ENCODE measurements at places on chromosomes 7 and 10.

- no peak for DNase-seq
These were observed 66.3 kb upstream of the HABP2 start for GRCh38 chr10:113486531-113486930.

- DNase-seq, result no peak
These were observed 48.4 kb downstream of the SYPL1 start for GRCh38 chr7:106063692-106064091.

GRCh38 chr7:73827567-73828106 lies 3.2 kb upstream of the CLDN4 start:
- DNase-seq, result no peak

GRCh38 chr7:130266258-130266960 lies at the start of gene CPA2:
Gene CPA2 (plus strand): TSS chr7:130266863. CDS start chr7:130266882, 19 bp downstream.
- no peak for DNase-seq

DNA sequence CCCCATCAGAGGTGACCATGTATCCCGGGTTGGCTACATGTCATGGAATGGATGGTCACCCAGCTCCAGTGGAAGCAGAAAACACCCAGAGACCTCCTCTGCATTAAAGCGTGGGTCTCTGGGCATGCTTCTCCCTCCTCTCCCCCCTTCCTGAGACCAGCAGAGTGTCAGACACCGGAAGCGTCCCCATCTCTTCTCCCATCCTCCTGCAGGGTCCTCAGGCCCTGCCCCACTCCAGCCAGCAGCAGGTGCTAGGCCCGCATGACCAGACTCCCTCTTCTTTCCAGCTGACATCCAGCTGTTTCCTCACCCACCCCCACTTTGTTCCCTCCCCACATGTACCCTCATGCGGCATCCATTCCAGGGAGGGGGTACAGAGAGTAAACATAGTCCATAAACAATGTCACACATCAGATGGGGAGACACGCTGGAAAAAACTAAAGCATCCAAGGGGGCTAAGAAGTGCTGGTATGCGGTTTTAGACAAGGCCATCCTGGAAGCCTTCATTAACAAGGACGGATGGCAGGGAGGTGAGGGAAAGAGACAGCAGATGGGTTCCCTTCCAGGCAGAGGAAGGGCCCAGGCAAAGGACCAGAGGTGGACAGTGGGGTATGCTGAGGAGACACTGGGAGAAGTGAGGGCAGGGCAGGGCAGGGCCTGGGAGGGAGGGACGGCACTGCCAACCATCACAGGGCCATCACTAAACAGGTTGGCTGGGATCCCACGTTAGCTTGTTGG lies 12.5 kb upstream of the SLC18A3 start:
- DNase-seq, result no peak

DNA sequence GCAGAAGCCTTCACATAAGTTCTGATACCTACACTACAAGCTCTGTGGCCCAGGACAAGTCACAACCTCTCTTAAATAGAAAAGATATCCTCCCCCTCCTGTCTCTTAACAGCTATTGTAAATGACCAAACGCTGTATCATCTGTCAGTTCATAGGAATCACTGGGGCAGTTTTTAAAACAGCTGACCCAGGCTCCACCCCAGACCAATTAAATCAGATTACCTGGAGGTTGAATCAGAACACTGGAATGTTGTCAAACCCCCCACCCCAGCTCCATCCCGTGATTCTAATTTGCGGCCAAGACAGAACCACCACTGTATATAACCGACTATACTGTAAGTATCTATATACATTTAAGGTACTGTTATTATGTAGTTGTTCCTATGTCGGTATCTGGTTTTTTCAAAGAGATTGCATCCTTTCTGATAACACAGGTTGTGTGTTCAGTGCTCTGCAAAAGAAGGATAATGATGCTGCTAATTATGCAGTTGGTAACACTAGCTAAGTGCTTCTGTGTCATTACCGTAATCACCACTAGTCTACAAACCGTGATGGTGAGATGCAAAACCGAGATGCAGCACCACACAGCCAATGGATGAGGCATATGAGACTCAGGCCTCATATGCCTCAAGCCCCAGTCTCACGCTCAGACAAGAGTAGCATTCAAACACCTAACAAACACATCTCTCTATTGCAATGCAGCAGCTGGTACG lies 47.4 kb downstream of the TNS3 start:
- DNase-seq, result no peak
